ENCODE measurements at places on chromosomes 3 and 15.

DNA sequence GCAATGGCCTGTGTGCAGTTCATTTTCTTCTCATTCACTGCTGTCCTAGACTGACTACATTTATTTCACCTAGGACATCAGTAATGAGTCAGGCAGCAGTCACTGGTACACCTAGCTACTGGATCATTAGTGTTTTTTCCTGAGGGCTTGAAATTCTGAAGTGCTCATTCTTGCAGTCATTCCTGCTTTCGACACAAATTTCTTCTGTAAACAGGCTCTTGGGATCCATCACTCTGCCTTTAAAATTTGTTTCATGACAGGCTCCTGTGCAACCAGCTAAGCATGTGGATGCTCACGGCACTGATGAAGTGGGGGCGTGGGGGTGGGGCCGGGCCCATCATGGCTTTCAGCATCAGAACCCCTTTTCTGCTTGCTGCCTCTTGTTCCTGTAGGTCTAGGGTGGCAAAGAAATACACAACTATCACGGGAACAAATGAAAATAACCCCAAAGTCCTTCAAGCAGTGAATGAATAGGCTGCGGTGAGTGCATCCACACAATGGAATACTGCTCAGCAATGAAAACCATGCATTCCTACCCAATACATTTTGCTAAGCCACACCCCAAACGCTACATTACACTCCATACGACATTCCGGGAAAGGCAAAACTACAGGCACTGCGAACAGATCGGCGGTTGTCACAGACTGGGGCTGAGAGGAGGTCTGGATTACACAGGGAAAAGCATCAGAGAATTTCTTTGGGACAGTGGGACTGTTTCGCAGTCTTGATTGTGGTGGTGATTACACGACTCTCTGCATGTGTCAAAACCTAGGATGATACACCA, 9.3 kb upstream of the MELTF start:
- no peak for DNase-seq

DNA sequence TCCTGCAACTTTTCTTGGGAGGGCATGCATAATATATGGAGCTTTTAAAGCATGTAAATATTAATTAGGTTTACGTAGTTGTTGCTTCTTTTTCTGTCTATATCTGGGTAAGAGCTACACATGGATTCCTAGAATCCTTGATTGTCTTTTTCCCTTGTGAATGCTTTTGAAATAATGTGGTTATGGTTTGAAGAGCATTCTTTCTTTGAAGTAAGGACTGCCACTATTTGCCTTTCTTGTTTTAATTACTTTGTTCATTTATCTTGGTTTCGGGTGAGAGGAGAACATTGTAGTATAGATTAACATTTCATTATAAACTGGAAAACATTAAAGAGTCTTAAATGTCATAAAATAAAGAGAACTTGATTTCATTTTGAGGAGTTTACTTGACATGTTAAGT, 674.0 kb downstream of the ZBBX start:
- no peak for DNase-seq

GRCh38 chr3:134903837-134904236, 108.8 kb downstream of the EPHB1 start:
- DNase-seq: no peak

DNA sequence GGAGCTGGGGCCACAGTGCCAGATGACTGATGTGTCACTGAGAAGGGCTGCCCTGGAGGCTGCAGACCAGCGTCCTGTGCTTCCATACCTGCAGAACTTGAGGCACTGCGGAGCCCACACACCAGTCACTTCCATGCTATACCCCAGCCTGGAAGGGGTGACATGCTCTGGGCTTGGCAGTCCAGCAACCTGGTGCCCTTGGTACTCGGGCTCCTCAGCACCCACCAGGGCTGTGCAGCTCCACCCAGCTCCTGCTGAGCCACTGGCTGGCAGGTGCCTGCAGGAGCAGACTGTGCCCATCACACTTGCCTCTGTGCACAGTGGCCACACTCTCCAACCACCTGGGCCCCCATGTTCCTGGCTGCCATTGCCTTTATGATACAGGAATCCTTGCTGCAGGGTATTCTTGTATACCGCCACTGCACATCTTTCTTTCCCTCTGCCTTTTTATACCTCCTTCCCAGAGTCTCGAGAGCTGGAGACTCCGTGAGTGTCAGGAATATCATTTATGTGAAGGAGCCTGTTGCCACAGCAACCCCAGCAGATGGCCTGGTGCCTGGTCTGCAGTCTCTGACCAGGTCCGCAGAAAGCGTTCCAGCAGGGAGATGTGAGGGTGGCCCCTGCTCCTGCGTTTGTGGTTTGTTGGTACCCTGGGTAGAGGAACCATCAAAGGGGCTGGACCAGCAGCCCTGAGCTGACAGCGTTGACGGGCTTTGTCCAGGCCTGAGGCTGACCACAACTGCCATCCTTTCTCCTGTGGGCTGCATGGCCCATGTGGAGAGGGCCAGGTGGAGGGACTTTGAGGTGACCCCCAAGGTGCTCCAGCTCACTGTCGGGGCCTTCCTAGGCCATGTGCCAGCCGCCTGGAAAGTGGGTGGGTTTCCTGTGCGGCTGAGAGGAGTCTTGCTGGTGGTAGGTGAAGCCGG, 93.4 kb upstream of the PLXNA1 start:
- DNase-seq: no peak

GRCh38 chr3:185423178-185423577, 60.2 kb downstream of the MAP3K13 start:
- no peak for DNase-seq

DNA sequence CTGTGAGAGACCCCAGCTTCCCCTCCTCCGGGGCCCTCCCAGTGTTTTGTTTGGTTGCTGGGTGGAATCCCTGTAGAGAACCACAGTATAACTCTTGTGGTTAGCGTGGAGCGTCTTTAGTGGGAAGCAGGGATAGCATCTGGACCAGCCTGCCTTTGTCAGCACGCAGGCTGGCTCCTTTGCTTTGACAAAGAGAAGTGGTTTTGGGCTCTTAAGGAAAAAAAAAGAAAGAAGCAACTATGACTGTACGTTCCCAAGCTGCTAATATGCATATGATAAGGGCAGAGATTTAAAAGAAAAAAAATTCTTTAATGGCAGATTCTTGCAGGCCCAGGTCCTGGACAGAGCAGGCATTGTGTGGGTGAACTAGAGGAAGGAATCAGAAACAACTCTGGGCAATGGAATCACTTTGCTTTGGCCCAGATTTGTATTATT, 340.8 kb upstream of the CTDSPL start:
- no peak for DNase-seq

- no peak for DNase-seq
Observed at GRCh38 chr3:139131951-139132350, 87.3 kb upstream of the PRR23C start.

DNA sequence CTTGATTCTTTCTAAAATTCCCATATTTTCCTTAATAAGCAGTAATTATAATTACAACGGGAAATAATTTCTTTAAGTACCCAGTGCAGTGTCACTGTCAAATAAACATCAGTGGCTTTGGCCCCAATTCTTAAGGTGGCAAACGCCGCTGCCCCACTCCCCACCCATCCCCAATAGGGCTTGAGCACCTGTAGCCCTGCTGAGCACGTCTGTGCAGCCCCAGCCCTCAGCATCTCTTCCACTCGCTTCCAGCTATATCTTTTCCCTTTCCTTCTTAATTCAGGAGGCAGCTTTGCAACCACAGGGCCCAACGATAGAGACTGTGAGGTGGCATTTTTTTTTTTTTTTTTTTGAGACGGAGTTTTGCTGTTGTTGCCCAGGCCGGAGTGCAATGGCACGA, 9.0 kb downstream of the PPM1M start:
- DNase-seq: no peak

DNA sequence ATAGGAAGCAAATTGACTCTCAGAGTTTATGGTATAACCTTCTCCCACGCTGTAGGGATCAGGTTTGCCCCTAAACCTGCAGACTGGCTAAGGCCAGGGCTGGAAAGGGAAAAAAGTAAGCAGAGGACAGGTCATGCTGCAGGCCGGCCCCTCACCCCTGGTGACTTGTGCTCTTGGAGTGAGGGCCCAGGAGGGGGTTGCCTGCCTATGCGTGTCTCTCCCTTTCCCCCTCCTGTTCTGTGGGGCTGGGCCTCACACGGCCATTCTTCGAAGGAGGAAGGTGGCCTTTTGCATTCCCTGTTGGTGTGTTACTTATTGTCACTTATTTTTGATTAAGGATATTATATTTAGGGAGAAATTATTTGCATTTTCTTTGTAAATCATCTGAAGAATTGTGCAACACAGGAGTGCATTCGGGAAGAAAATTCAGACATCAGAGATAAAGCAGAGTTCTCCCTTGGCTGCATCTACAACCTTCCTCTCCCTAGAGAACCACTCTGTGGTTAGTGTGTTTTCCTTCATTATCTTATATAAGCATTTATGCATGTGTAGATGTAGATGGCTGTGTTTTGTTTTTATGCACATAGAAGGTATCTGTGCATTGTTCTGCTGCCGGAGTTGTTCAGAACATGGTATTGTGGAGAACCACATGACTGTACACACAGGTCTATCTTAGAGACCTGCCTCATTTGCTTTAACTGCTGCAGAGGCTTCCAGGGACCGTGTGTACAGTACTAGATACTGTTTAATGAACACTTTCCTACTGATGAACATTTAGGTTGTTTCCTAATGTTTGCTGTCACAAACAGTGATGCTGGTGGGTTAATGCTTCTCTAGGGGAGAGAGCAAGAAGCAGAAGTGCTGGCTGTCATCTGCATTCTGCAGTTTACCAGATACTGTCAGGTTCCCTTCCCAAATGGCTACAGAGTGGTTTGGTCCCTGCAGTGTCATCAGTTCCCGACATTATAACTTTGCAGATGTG, 133.5 kb downstream of the APBA2 start:
- no peak for DNase-seq

DNA sequence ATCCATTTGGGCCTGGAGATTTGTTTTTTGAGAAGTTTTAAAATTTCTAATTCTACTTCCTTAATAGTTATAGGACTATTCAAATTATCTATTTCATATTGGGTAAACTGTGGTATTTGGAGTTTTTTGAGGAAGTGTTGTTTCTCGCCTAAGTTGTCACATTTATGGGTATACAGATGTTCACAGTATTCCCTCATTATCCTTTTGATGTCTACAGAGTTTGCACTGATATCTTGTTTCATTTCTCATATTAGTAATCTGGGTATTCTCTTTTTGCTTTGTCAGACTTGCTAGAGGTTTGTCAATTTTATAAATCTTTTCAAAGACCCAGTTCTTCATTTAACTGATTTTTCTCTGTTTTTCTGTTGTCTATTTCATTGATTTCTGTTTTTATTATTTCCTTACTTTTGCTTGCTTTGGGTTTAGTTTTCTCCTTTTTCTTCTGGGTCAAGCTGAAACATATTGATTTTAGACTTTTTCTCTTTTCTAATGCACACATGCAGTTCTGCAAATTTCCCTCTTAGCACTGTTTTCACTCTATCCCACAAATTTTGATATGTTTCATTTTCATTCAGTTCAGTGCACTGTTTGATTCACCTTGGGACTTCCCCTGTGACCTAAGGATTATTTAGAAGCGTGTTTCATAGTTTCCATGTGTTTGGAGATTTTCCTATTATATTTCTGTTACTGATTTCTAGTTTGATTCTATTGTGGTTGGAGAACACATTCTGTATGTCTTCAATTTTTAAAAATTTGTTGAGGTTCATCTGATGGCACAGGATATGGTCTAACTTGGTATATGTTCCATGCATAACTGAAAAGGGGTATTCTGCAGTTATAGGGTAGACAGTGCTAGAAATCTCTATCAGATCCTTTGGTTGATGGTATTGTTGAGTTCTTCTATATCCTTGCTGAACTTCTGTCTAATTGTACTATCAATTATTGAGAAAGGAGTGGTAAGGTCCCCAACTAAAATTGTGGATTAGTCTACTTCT, 79.6 kb downstream of the SUMF1 start:
- DNase-seq: no peak

DNA sequence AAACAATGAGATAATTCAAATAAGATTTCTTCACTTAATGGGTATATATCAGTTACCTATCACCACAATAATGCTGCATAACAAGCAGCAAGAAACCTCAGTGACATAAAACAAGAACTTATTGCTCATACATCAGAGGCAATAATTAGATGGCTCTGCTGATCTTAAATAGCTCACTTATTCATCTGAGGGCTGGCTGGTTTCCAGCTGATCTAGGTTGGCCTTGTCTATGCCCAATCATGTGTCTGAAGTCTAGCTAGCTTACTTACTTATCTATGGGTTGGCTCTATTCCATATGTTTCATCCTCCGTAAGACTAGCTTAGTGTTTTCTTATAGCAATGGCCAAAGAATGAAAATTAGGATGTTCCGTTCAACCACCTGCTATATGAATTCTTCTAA, 109.4 kb upstream of the AGTR1 start:
- DNase-seq: no peak

DNA sequence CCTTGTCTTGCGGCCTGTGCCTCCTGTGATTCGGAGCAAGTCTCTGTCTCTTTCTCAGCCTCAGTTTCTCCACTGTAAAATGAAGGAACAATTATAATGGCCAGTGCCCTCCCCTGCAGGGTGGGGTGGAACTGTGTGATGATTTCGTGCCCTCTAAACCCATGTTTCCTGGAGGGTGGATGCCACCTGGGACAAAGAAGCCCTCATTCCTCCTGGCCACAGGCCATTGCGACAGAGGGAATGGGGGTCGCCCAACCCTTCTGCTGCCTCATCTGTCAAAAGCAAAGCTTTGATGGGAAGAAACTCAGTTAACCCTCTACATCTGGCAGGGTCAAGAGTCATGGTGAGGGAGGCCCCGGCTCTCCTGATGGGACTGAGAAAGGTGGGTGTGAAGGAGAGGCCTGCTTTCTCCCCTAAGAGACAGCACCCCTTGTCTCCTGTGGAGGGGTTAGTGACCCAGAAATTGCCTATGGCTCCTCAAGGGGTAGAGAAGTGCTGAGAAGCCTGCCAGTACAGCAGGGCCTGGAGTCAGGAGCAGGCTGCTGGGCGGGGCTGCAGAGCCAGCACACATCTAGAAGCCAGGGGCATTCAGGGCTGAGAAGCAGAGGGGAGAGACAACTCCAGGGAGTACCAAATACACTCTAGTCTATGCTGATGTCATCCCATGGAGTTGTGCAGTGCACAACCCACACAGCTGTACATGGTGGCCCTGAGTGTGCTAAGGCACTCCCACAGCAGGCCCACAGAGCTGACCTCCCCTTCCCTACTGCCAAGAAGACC, 61.0 kb downstream of the PLXNA1 start:
- no peak for DNase-seq

DNA sequence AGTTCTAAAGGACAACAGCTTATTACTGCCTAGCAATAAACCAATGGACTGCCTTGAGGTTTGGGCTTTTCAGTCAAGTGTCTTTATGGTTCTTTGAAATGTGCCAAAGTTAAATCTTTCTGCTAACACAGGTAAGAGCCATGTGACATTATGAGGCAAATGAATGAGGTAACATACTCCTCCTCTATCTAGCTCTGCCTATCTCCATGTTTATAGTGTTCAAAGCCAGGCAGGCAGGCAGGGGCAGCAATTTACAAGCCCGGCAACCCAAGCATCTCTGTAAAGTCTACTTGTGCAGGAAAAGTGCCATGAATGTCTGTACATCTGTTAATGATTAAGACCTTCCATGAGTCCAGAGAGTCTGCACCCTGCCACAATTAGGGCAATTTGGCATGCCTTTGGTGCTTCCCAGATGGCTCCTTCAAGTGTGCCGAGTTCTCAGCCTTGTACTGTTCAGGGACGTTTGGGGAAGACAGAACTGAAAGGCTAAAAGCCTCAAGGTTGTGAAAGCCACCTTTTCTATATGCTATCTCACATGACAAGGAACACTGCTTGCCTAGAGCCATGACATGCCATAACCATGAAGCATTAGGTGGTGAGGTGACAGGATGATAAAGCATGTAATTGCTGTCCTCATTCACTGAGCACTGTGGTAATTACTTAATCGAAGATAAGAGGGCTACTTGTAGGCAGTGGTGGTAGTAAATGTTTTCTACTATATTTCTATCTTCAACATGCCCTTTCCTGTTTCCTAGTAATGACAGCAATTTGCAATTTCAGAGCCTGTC, 41.4 kb upstream of the EIF1B start:
- no peak for DNase-seq
